ENCODE measurements at places on chromosomes 5 and 9.
A peak's percentile ranks its signal among the peaks of the same experiment; 100 is the strongest.

DNA sequence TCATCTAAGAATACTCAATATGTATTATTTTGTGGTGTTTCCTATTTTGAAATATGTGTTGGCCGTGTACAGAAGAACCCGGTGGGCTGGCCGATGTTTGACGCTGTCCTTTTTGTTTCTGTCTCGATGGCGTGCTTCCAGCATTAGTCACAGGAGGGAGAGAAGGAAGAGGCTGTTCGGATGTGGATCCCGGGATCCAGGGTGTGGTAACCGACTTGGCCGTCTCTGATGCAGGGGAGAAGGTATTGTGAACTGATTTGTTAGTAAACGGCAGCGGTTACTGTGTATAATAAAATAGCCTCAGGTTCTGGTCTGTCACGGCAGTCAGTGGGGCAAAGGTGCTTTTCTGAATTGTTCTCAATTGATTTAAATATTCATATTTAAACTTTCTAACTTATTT is 275.0 kb downstream of the ARHGEF28 start:
- DNase-seq, result no peak

DNA sequence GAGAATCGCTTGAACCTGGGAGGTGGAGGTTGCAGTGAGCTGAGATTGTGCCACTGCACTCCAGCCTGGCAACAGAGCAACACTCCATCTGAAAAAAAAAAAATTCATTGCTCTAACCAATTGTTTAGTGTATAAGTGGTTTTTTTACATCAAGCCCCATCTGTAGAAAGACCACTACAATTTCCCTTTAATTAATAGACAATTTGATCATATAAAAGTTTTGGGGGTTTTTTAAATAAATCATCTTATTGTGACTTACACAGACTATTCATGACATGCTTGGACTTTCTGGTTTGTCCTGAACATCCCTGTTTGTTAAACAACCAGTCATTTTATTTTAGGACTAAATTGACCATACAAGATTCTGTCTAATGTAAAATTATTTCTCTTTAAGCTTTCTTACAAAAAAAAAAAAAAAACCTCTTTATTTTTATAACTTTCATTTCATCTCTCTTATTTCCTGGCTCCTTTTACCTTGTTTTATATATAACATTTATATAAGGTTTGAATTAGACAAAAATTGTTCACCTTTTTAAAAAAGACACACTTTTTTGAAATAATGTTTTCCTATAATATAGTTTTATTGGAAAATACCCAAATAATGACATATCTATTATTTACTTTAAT is 9.8 kb upstream of the FANCC start:
- no peak for DNase-seq

DNA sequence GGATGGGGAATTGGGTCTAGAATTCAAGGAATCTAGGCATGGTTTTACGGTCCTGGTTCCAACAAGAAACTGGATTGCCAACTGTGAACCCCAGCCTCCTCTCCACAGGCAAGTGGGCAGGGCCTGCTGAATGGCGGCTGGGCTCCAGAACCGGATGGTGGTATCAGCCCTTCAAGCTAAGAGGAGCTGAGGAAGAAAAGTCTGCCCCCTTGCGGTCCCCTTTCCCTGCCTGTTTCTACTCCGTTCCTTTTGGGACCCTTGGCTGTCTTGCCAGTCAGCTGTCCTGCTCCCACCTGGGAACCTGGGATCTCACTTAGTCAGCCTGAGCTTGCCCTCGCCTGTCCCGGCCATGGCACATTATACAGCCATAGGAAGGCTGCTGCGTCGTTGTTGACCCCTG is 234.4 kb upstream of the DAPK1 start:
- no peak for DNase-seq

- no peak for DNase-seq
Observed at GRCh38 chr5:78320401-78320800, 25.9 kb upstream of the AP3B1 start.

DNA sequence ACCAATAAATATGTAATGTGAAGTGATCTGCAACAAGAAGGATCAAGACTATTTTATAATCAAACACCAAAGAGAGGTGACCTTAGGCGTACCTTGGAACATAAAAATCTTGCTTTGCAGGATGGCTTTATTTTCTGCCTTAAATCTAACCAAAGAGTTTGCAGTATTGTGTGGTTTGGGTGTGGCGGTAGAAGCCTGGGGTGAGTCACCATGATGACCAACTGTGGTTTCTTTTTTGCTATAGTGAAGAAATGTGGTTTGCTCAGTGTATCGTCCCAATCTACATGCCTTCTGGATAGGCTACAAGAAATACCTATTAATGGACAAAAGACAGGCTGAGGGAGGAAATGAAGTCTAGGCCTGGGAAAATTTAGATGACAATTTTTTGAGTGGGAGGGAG is 5.1 kb upstream of the CAST start:
- no peak for DNase-seq

DNA sequence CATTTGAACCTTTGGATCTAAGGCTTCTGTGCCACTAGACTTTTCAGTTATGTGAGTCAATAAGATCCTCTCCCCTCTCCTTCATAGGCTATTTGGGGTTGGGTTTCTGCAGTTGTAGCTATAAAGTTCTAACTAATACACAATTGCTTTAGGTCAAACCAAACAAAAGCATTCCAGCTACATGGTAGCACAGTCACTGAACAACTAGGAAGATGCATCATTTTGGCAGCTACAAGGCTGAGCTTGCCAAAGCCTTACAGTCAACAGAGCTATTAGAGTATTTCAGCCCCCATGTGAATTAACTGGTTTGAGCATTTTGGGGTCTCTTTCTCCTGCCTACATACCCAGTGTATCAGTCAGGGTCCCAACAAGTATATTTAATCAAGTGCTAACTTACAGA is 234.6 kb downstream of the ZNF608 start:
- no peak for DNase-seq

GRCh38 chr5:53011233-53011632 is 22.1 kb downstream of the ITGA2 start:
- no peak for DNase-seq

- DNase-seq, result no peak
Observed at GRCh38 chr9:126149661-126150060, 177.0 kb upstream of the MVB12B start.

DNA sequence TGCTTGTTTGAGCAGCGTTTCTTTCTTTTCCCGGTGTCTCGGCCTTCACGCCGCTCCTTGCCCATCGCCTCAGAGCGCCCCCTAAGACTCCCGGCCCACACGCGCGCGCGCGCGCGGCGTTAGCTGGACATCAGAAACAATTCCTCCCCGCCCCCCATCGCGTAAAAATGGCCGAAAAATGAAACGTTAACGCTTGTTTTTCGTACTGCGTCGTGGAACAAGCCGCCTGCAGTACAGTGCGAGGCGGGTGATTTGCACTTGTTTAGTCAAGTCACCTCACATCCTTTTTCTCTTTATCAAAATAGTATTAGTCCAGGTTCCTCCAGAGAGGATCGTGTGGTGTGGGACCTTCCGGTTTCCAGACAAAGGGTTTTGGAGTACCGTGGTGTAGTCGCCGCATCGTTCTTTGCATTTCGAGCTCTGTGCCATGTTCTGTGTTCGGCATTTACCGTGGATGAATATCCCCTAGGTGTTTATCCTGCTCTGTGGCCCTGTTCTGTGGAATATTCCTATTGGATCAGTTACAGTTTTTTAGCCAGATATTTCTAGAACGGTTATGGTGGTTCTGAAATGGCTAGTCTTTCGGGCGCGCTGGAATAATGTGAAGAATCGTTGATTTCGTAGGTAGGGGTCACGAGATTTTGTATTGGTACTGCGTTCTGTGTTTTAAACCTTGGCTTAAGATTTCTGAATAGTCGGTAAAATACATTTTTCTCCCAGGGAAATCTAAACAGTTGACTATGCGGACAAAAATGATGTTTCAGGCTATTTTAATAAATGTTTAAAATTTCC is 1.0 kb downstream of the MATR3 start:
- DNase-seq, result peak; percentile 41

DNA sequence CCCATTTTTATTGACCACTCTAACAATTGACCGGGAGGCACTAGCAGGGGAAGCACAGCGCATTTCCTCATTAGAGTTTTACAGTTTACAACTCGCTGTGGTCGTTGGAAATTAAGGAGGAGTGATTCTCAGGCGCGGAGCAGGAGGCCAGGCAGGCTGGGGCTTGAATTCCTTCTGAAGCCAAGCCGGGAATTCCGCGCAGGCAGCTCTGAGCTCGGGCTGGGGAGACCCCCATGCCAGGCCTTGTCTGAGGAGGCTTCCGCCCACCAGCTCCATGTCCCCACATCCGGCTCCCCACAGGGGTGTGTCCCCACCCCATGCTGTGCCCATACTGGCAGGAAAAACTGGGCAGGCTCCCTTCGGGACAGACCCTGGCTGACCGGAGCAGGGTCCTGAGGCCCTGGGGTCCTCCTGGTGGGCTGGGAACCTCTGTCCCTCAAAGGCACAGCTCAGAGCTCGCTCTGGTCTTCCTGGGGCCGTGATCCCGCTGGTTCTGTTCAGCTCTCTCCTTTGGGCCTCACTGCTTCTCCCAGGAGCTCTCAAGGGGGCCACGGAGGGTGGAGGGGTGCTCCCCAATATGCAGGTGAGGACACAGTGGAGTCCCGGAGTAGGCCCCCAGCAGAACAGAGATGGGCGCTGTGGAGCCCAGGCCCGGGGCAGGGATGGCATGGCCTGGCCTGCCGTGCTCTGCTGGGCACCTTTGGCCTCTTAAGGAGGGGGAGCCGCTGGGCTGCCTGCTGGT is 1.3 kb upstream of the NRARP start:
- no peak for DNase-seq

GRCh38 chr5:40074826-40075225 is 604.9 kb upstream of the PTGER4 start:
- DNase-seq, result no peak

- DNase-seq, result no peak
Observed at GRCh38 chr5:176497852-176498251, 39.4 kb downstream of the RNF44 start.

DNA sequence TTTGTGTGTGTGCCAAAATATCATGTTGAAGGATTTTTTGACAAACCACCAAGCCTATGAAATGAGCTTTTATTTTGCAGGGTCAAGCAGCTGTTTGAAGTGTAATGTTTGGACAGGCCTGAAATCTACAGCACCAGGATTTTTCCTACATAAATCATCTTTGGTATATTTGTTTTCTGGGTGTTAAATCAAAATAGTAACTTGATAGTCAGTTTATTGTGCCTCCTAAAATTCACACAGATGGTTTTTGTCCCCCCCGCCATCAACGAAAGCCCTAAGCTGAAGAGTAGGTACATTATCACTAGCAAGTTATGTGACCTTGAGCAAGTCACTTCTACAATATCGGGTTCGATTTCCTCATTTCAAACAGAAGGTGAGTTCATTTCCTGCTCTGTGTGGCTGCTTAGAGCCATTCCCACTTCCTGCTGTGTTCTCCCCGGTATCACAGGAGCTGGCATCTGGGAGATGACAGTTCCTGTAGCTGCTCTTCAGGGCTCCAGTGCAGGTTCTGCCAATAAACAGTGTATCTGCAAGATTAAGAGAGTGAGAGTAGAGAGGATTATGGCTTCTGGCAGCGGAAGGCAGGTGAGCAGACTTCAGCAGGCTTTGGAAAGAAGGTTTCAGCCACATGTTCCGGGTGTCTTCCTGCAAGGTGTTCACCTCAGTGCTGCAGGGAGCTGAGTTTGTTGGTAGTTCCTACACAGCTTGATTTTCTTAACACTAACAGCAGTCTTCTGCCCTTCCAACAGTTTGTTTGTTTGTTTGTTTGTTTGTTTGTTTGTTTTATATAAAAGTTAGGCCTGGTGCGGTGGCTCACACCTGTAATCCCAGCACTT is 48.4 kb upstream of the GNE start:
- DNase-seq, result no peak

DNA sequence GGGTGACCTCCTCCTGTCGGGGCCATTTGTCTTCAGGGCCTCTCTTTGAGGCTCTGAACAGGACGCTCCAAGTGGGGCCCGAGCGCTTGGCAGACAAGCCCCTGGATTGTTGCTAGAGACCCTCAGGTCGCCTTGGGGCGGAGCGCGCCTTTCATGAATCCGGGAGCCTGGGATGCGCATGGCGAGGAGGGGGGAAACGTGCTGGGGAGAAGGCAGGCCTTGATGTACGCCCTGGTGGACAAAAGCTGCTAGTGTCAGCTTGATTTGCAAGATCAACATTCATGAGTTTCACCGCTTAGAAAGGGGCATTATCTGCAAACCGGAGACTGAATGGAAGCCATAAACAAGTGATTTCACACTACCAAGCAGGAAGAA is 226.3 kb downstream of the SMARCA2 start:
- DNase-seq, result no peak
